ENCODE measurements at places on chromosomes 4 and X.
A peak's percentile ranks its signal among the peaks of the same experiment; 100 is the strongest.

GRCh38 chr4:153115322-153116290 is 88.6 kb upstream of the TRIM2 start:
- peak; percentile 82 for DNase-seq

- DNase-seq: peak; percentile 33
Measured at GRCh38 chr4:111689731-111690130, 455.5 kb upstream of the FAM241A start.

GRCh38 chr4:41079881-41080560 is 134.3 kb downstream of the APBB2 start:
- DNase-seq: no peak

GRCh38 chr4:109414938-109415337 is 18.7 kb upstream of the SEC24B start:
- peak; percentile 46 for DNase-seq

GRCh38 chr4:130995988-130996387 is 1900.0 kb downstream of the C4orf33 start:
- DNase-seq: no peak

DNA sequence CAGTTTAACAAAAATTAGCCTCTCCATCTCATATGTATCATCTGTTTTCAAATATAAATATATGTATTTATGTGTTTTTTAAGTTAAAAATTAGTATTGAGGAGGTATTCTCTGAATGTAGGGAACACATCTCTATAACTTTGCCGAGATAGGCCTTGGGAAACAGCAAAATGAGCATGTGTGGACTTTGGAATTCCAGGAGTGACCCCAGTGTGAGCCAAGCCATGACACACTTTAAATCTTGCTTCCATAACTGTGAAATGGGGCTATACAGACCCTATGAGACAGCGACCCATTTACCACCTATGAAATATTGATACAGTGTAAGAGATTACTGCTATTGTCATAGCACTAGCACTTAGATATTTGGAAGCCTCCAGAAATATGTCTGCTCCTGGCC is 58.8 kb downstream of the FRMPD4 start:
- DNase-seq: no peak

DNA sequence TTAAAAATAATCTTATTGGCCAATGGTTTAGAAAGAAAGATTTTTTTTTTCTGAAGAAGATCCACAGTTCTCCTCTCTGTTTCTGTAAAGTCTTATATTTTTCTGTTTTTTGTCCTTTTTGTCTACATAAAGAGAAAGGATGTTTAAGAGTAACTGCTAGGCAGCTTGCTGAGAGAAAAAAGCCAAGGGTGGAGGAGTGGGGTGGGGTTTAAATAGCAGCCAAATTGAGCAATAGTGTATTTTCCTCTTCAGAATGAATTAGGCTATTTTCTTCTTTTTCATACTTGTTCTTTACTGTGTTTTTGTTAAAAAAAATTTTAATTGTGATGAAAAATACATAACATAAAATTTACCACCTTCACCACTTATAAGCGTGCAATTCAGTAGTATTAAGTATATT is 224.6 kb downstream of the SOWAHB start:
- no peak for DNase-seq

- DNase-seq: no peak
Measured at GRCh38 chrX:37755025-37755424, 24.8 kb upstream of the CYBB start.

DNA sequence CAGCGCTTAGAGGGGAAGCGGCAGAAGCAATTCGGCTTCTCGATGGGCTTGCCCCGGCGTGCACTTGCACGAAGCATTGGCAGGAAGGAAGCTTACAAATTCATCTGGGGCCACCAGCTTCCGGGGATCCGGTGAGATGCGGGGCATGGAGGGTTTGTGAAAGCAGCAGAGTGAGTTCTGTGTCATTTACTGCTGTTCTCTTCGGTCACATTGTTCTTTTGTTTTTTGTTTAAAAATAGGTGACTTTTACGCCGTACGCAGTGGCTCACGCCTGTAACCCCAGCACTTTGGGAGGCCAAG is 47.0 kb downstream of the ASMT start:
- no peak for DNase-seq

GRCh38 chr4:128462103-128462783 is 174.6 kb upstream of the PGRMC2 start:
- DNase-seq: no peak

- DNase-seq: no peak
Measured at GRCh38 chr4:47733302-47734175, 104.3 kb downstream of the CORIN start.

DNA sequence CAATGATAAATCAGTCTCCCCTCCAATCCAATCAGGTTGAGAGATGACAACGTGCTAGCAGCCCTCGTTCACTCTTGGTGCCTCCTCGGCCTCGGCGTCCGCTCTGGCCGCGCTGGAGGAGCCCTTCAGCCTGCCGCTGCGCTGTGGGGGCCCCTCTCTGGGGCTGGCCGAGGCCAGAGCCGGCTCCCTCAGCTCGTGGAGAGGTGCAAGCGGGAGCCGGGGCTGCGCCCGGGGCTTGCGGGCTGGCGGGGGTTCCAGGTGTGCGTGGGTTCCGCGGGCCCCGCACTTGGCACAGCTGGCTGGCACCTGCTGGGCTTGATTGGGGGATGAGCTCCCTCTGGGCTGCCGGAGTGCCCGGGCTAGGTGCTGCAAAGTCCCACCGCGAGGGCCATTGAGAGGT is 40.9 kb upstream of the PRSS48 start:
- no peak for DNase-seq
